CD4-positive, CD25-positive, alpha-beta regulatory T cell (primary cell): ENCODE measurements at places on chromosomes 11 and 22. TPM values are rescaled to one million over a fixed set of nuclear protein-coding genes. Genes with fewer than 3 reads are reported as not detected.

GRCh38 chr11:61362542-61362875 is 335 bp downstream of the TMEM138 start:
- peak; percentile 71 for DNase-seq
- peaks cover 26% of the 10 kb centered on the region for H3K4me1 ChIP-seq
- no peaks in the 10 kb centered on the region for H3K27me3 ChIP-seq
- H3K27ac ChIP-seq: peak overlapping the region; percentile 98

DNA sequence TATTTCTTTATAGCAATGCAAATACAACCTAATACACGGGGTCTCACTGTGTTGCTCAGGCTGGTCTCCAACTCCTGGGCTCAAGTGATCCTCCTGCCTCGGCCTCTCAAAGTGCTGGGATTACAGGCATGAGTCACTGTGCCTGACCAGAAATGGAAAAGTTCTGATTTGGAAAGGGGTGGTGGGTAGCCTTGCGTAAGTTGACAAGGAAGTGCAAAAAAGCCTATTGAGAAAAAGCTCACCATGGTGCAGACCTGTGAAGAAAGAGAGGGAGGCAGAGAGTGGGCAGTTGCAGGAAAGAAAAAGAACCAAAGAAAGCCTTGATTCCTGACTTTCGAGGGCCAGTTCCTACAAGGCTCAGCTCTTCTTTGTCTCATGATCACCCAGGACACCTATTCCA is 27.1 kb downstream of the AGBL2 start:
- H3K4me3 ChIP-seq: no peak overlapping the region
- H3K4me1 ChIP-seq: no peaks in the 10 kb centered on the region
- no peak for DNase-seq
- no peak overlapping the region for H3K27ac ChIP-seq
- no peaks in the 10 kb centered on the region for H3K36me3 ChIP-seq
- no peaks in the 10 kb centered on the region for H3K27me3 ChIP-seq

DNA sequence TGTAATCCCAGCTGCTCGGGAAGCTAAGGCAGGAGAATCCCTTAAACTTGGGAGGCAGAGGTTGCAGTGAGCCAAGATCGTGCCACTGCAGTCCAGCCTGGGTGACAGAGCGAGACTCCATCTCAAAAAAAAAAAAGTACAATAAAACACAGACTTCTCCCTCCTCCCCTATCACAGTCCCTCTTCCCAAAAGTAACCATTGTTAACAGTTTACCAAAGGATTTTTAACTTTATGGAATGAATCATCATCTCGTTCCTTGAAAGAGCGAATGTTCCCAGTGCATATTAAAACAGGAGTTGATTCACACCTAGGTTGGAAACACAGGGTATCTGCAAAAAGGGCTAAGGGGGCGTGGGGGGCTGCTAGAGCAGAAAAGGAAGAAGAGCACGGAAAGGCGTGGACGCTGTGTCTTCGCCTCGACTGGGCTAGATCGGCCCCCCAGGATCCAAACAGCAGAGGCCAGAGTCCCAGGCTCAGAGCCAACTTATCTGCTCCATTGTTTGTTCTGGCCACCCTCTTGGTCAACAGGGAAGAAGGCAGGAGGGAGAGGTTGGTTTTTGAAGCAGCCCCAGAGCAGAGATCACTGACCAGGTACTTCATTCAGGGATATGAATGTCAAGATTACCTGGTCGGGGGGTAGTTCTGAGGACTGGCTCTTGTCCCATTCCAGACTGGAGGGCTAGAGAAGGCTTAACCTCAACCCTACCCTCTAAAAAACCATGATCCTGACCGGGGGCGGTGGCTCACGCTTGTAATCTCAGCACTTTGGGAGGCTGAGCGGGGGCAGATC is 2.1 kb upstream of the AHNAK start:
- no peak for DNase-seq
- H3K36me3 ChIP-seq: no peaks in the 10 kb centered on the region
- no peak overlapping the region for H3K27ac ChIP-seq
- H3K4me3 ChIP-seq: no peak overlapping the region
- no peaks in the 10 kb centered on the region for H3K27me3 ChIP-seq

- no peak overlapping the region for H3K4me3 ChIP-seq
- no peak overlapping the region for H3K27ac ChIP-seq
- no peak for DNase-seq
- H3K4me1 ChIP-seq: peaks cover 25% of the 10 kb centered on the region
Observed at GRCh38 chr22:19604711-19605268, 80.6 kb upstream of the CLDN5 start.

- no peaks in the 10 kb centered on the region for H3K27me3 ChIP-seq
- DNase-seq: no peak
- no peak overlapping the region for H3K4me3 ChIP-seq
Observed at GRCh38 chr11:120969993-120970392, 53.9 kb upstream of the TBCEL start.

- no peak overlapping the region for H3K27ac ChIP-seq
- no peaks in the 10 kb centered on the region for H3K27me3 ChIP-seq
- no peak for DNase-seq
- H3K4me3 ChIP-seq: no peak overlapping the region
Observed at GRCh38 chr11:3969613-3970012, 114.1 kb downstream of the STIM1 start.

DNA sequence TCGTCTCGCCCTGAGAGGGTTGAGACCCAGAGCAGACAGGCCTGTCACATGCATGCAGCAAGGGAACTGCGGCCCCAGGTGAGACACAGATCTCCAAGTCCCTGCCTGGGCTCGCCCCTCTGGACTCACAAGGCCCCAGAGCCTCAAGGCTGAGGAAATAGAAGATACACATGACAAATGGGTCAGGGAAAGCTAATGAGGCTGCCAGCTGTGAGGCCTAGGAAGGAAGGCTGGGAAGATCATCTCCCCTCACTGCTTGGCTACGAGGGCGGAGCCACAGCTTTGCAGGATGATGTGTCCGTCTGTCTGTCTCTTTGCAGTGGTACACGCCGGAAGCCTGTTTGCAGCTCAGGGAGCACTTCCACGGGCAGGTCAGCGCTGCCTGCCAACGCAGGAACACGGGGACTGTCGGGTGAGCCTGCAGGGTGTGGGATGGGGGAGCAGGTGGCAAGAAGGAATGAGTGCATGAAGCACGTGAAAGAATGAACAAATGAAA is 4.5 kb downstream of the RAB36 start:
- H3K27me3 ChIP-seq: no peaks in the 10 kb centered on the region
- H3K4me3 ChIP-seq: no peak overlapping the region
- H3K4me1 ChIP-seq: peaks cover 3% of the 10 kb centered on the region
- no peaks in the 10 kb centered on the region for H3K36me3 ChIP-seq

GRCh38 chr22:17368554-17369438 is 464 bp upstream of the CECR2 start:
- H3K4me3 ChIP-seq: no peak overlapping the region
- peaks cover 30% of the 10 kb centered on the region for H3K27me3 ChIP-seq
- no peak overlapping the region for H3K27ac ChIP-seq
- no peak for DNase-seq
- H3K4me1 ChIP-seq: peaks cover 21% of the 10 kb centered on the region

DNA sequence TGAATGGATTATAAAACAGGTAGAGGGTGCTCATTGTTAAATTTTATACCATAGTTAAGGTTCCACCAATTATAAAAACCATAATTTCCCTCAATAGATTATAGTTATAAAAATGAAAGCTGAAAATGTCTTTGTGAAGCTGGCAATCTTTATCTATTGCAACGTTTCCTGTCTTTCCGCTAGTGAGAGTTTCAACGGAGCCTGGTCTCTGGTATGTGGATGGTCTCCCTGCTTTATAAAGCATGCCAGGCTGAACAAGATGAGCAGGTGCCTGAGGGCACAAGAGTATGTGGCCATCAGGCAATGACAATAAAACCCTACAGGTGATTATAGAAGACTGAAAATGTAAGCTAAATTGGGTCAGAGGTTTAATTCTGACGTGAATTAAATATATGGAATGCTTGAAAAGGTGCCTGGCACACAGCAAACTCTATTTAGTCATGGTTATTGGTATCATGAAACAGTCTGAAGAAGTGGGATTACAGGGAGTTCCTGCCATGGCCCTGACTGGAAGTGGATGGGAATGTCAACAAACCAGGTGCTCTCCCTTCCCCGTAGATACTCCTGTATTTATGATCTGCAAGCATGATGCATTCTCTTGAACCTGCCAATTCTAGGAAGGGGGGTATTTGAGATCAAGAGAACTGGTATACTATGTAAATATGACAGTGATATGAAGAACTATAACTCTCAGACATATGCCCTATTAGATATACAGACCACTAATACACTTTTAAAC is 115.7 kb downstream of the ENTHD1 start:
- no peak overlapping the region for H3K27ac ChIP-seq
- no peaks in the 10 kb centered on the region for H3K27me3 ChIP-seq
- no peak overlapping the region for H3K4me3 ChIP-seq
- DNase-seq: peak; percentile 16
- peaks cover 15% of the 10 kb centered on the region for H3K4me1 ChIP-seq
- no peaks in the 10 kb centered on the region for H3K36me3 ChIP-seq

- no peak overlapping the region for H3K27ac ChIP-seq
- no peaks in the 10 kb centered on the region for H3K36me3 ChIP-seq
- no peaks in the 10 kb centered on the region for H3K27me3 ChIP-seq
- no peaks in the 10 kb centered on the region for H3K4me1 ChIP-seq
- peak; percentile 12 for DNase-seq
Observed at GRCh38 chr11:106594751-106595351, 423.4 kb downstream of the GUCY1A2 start.

DNA sequence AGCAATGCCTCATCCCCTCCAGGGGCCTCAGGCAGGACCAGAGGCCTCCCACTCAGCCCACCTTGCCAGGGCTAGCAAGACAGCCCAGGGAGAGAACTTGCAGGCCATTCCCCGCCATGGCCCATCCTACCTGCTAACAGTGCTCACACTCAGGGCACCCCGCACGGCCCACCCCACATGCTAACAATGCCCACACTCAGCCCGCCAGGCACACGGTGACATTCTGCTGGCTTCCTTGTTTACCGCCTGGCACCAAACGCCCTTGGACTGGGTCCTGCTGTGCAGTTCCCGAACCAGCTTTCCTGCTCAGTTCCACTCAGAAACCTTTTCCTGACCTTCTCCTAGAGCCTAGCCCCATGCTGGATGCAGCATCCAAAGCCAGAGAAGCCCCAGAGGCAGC is 33.5 kb upstream of the FADD start:
- no peak overlapping the region for H3K4me3 ChIP-seq
- no peak overlapping the region for H3K27ac ChIP-seq
- no peaks in the 10 kb centered on the region for H3K36me3 ChIP-seq

APOA5 gene
- not detected for total RNA-seq

MS4A8 gene
- total RNA-seq: not detected

GTPBP1 gene
- 285 TPM for total RNA-seq
